ENCODE measurements at places on chromosomes 5 and 9. TPM values are rescaled to one million over a fixed set of nuclear protein-coding genes. Genes with fewer than 3 reads are reported as not detected.

The SH3PXD2B gene
- total RNA-seq: 62.4 TPM

The C5orf52 gene
- not detected for total RNA-seq

The PCDHB13 gene
- total RNA-seq: 1.9 TPM

The FOXD4L3 gene
- not detected for total RNA-seq

The PCDHB7 gene
- total RNA-seq: 0.96 TPM

The SPINK13 gene
- total RNA-seq: not detected

The PRDM9 gene
- total RNA-seq: not detected

The EPB41L4B gene
- total RNA-seq: 11.0 TPM

The NUTM2F gene
- total RNA-seq: not detected

The ITK gene
- not detected for total RNA-seq

The FAT2 gene
- total RNA-seq: 0.58 TPM

The FOXD4L4 gene
- total RNA-seq: not detected

The IL4 gene
- not detected for total RNA-seq

The SPAG8 gene
- total RNA-seq: not detected

The SLC12A7 gene
- total RNA-seq: 50.3 TPM

The ZNF367 gene
- total RNA-seq: 1.4 TPM

The CCL27 gene
- not detected for total RNA-seq

The GRIN1 gene
- total RNA-seq: not detected

Data from kidney epithelial cell (primary cell).